Fibroblast of the aortic adventitia (primary cell): ENCODE measurements at places on chromosomes 12 and 14.

DNA sequence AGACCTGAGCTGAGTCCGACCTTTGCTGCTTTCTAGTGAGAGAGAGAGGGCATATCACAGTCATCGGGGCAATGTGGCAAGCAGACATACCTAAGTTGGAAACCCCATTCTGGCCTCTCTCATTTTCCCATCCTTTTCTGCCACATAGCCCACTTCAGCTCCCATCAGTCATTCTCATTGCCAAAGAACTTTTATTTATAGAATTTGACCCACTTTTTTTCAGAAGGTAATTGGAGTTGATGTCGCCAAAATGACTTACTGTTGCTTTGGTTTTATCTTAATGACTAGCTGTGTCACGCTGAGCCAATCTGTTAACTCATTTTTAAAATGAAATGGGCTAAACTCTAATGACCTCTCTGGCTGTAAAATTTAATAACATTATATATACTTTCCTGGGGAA lies 63.9 kb upstream of the RMST start:
- DNase-seq, result no peak

DNA sequence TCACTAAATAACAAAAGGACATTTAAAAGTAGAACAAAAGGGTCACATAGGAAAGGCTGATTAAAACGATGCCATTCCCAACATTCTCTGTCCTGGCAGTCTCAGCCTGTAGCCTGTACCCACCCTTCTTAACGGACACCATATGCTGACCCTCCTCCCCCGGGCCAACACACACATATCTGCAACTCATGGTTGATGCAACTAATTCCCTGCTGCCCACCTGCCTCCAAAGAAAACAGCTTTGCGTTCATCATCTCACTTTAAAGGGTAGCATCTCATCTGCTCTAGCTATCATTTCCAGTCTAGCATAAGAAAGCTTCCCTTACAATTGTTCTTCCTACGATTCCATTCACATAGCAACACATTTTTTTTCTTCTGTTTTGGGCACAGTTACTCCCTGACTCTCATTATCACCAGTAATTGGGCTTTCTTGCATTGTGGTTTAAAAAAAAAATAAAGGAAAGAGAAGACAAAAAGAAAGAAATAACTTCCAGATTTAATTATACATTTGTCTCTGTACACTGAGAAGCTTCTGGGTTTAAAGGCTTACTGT lies 92.9 kb downstream of the KCNC2 start:
- no peak for DNase-seq

DNA sequence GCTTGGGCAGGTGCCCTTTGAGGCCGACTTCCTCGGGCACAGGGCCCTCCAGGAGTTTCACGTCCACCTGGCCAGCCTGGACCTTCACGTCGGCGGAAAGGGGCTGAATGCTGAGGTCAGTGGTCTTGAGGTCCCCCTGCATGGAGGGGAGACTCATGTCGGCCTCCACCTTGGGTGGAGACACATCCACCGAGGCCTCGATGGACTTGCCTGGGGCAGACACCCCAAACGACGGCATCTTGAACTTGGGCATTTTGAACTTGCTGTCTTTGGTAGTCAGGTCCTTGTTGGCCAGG lies 24.0 kb downstream of the PLD4 start:
- no peak for DNase-seq

DNA sequence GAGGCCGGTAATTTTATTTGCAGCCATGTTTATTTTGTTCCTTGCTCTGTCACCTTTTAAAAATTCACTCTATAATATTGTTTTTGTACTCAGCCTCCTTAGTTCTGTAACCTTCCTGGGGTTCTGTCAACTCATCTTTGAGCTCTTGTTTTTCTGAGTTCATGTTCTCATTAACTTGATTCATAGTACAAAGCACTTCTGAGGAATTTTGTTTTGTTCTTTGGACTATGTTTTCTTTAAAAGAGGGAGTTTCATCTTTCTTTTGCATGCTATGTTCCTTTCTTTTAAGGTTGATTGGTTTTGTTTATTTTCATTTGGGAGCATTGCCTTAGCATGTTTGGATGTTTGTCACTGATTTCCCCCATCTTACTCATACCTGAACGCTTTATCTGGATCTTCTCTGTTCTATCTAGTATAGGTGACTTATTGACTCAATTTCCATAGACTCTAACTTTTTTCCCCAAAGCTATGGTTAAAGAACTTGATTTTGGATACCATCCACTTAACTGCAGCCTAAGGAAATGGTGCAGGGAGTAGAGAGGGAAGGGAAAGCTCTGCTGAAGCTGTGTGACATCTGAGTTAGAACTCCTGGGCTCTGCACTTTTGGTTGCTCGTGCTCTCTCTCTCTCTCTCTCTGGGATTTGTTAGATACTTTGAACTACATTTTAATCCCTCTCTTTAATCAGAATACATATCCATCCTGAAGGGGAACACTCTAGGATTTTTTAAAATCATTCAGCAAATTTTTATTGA lies 268.5 kb downstream of the PAWR start:
- DNase-seq, result no peak

DNA sequence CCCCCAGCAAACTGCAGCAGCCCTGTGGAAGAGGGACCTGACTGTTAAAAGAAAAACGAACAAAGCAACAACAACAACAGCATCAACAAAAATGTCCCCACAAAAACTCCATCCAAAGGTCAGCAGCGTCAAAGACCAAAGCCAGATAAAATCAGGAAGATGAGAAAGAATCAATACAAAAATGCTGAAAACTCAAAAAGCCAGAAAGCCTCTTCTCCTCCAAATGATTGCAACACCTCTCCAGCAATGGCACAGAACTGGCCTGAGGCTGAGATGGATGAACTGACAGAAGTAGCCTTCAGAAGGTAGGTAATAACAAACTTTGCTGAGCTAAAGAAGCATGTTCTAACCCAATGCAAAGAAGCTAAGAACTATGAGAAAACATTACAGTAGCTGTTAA lies 45.4 kb upstream of the PPP4R3A start:
- no peak for DNase-seq

DNA sequence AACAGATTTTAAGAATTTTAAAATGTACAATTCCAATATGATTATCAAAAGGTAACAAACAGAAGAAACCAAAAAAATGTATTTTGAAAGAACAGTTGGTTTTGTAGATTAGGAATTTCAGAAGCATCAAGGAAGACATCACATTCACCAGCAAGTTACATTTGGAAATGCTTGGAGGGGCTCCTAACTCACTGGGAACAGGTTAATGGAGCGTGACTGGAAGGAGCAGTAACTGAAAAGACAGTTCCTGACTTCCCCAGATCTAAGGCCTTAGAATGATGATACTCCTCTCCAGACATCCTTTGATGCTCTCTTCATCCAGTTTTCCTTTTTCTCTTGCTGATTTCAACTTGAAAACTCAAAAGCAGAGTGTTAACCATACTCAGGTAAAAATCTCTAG lies 220.0 kb upstream of the EGLN3 start:
- no peak for DNase-seq

- DNase-seq, result no peak
Observed at GRCh38 chr12:108241986-108242703, 97.0 kb downstream of the CMKLR1 start.

- DNase-seq, result no peak
Observed at GRCh38 chr12:68791897-68792481, 16.0 kb upstream of the MDM2 start.

GRCh38 chr12:133023566-133023965 lies 13.7 kb upstream of the ZNF84 start:
- DNase-seq, result no peak

DNA sequence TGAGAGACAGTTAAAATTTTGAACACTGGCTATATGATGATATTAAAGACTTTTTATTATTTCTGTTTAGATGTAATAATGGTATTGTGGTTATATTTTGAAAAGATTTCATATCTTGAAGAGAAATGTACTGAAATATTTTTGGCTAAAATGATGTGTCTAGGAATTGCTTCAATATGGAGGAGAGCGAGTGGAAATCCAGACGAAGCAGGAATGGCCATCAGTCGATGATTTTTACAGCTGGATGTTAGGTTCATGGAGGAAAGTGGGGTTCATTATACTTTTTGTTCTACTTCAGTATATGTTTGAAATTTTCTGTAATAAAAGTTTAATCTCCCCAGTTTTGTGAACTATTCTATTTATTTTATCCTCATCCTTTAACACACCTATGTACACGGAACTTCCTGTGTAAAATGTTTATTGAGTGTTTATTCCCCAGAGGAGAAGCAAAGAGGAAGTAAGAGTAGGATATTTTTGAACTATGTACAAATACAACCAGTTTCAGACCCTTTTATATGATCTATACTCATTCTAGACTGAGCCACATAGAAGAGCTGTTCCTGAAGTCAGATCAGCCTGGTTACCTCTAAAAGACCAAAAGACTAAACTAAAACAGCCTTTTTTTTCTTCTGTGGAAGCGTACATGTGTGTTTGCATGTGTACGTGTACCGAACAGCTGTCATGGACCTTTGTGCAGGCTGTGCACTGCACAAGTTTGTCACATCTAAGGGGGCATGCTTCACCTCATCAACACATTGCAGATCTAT lies 211.0 kb upstream of the NUDT4 start:
- no peak for DNase-seq

DNA sequence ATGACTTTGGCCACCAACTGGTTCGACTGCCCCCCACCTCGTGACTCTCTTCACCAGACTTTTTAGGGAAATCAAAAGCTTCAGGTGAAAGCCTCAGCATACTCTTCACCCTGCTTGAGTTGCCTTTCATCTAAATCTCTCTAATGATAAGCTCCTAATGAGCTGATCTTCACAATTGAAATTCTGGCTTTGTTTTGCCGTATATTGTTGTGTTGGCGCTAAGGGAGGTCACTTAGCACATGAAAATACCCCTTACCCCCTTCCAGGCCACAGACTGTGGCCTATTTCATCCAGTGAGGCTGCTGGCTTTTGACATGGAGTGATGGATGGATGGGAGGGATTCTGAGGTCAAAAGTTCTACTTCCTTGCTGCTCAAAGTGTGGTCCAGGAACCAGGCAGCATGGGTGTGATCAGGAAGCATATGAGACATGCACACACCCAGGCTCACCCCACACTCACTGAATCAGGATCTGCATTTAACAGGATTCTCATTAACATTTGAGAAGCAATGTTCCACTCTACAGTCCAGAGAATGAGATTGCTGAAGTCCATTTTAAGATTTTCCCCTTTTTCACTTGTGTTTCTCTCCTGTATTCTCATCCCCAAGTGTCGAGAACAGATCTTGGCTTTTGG lies 131.4 kb downstream of the DACT1 start:
- DNase-seq, result no peak

DNA sequence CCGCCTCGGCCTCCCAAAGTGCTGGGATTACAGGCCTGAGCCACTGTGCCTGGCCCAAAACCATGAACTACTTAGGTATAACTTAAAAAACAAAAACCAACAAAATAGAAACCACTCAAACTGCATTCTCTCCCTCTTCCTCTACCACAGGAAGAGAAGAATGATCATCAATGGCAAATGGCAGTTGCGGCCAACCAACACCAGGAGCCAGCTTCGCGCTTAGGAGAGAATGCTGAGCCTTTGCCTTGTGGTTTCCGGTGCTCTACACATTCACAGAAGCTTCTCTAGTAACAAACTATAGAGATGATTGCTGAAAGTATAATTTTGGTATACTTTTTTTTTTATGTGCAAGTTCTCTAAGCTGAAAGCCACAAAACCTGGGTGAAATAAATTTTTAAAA lies 17.1 kb downstream of the CATSPERB start:
- no peak for DNase-seq

GRCh38 chr14:92215579-92215978 lies 93.8 kb downstream of the CPSF2 start:
- no peak for DNase-seq

DNA sequence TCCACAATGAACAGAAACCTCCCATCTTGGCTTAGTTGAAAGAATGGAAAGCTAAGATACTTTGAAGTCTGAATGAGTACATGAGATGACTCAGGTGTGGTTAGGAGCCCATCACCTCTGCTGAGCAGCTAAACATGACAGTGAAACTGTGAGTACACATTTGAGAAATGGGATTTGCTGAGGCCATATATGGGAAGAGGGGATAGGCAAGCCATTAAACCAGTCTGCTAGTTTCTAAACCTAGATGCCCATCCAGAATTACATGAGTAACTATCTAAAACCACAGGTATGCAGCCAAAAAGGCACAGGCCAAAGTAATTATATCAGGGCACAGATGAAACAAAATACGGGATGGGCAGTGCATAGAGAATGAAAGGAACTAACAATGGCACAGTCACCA lies 41.2 kb downstream of the NKX2-1 start:
- no peak for DNase-seq

DNA sequence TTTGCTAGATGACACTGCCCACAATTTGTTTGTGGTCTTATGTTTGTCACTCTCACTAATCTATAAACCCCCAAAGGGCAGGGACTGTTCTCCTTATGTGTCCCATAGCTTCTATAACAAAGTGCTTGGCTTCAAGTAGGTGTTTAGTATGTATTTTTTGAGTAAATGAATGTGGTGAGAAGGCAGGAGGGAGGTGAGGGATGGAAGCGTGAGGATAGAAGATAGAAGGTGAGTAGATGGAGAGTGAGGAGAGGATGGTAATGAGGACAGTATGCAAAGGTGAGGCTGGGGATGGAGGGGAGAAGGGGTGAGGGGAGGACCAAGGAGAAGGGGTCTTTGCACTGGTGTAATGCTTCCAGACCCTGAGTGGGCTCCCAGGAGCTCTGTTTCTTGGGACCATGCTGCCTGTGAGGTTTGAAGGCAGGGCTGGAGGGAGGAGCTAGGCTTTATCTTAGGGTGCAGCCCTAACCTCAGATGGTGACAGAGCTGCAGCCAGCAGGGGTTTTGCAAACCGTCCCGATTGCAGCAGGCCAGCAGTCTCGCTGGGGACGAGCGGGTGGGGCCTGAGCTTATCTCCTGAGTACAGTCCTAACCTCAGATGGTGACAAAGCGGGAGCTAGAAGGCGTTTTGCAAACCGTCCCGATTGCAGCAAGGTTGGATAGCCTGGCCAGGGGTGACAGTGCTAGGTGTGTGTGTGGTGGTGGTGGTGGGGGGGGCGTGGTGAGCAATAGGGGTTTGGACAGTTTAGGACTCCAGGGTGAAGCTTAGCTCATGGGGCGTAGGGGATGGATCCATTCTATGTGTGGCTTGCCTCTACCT lies 6.5 kb downstream of the CEBPE start:
- peak; percentile 22 for DNase-seq

DNA sequence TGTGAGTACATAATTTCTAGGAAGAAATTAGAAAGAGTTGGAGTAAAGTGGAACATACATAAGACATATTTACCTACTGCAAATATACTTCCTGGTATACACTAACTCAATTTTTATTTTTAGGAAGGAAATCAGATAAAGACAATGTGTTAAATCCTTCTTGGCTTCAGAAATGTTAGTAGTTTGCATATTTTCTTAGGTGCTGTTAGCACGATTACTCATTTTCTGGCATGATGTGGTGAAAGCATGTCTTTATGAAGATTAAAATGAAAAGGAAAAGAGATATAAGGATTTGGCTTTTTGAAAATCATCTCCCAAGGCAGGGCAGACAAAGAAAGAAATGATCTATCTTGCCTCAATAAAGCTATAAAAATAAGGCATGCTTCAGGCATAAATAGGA lies 287.6 kb upstream of the E2F7 start:
- peak; percentile 68 for DNase-seq

- peak; percentile 37 for DNase-seq
Observed at GRCh38 chr12:45909041-45909713, 81.2 kb downstream of the SCAF11 start.

- no peak for DNase-seq
Observed at GRCh38 chr12:96687719-96688118, 198.3 kb downstream of the CFAP54 start.

- peak; percentile 91 for DNase-seq
Observed at GRCh38 chr12:122078141-122079032, at the start of gene MLXIP. Gene MLXIP, plus strand, starts transcription at chr12:122078756. Its CDS starts 98 bp downstream, at chr12:122078854.

GRCh38 chr12:89775063-89775985 lies 66.7 kb upstream of the ATP2B1 start:
- peak; percentile 18 for DNase-seq

- DNase-seq, result no peak
Observed at GRCh38 chr12:62695696-62696095, 229.1 kb downstream of the MON2 start.
